ENCODE measurements at places on chromosomes 12 and 14.

DNA sequence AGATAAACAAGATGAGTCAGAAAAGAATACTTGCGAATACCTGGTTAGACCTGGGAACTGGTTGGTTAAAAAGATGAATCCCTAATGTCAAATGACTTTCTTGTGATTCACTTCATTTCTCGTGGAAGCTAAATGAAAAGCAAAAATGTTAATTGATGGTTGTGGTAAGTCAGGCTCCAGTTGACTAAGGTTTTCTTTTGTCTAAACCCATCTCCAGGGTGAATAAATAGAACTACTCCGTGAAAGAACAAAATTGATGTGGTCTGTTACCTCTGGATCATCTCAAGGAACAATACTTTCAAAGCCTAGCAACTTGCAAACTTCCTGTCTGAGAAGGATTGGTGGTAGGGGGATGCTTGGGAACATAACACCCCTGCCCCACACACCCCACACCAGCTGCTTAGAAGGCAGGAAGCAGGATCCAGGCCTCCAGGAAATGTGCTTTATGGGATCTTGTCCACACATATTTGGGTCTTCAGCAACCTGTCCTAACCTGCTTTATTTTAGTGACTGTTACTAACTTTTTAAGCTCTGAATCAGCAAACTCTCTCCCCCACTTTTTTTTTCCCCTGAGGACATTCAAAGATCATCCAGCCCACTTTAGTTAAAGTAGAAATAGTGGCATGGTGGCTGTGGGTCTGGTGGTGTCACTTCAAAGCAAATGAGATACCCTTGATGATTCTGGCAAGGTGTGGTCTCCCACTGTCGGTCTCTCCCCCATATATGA lies 60.4 kb upstream of the PTHLH start:
- DNase-seq, result no peak

- no peak for DNase-seq
Measured at GRCh38 chr14:85934886-85935254, 404.9 kb downstream of the FLRT2 start.

DNA sequence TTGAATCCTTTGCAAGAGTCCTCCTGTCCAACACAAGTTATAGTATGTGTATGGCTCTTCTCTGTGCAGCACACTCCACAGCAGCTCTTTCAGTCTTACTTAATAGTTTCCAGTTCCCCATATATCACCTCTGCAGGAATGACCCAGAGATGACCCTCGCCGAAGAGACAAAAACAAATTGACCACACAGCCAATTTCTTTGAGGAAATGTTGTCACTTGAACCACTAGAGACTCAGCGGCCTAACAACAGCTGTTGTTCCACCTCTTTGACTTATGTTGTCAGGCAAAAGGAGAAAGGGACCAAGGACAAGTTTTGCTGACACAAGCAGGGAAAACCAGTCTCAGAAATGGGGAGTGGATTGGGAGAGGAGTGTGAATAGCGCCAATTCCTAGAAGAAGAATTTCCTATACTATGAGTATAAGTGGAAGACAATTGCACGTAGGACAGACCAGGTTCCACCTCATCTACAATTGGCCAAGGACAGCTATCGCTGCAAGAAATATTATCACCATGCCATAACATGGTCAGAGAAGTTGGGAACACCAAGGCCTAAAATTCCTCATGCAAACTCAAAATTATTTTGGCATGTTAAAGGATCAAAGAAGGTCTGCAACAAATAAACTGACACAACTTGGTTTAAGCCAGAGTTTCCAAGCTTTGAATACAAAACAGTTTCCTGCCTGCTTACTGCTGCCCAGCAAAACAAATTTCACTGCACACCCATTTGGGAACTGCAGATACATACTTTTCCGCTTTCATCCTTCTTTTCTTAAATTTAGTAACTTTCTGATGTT lies 41.7 kb upstream of the ITPR2 start:
- no peak for DNase-seq

GRCh38 chr12:105861227-105861626 lies 277.5 kb downstream of the NUAK1 start:
- DNase-seq, result peak; percentile 81

DNA sequence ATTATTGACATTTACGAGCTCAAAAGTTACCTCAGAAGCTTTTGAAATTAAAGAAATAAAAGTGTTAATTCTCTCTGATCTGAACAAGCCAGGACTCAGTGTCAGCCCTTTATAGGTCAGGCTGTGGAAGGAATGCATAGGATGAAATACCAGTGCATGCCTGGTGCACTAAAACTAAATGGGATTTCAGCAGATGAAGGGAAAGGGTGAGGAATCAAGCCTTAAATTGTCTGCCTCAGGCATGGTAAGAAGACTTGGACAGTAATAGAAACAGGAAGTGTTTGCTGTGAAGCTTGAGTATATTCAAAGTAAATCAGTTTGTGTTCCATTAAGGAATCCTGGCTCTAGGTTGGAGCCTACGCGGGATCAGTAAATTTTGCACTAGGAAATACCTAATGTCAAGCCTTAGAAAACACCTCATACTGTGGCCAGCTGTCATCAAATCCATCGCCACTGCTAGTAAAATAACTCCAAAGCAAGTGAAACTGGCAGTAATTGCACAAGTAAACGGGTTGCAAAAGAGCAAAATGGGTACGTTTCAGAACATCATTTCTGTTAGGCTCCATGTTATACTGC lies 76.3 kb downstream of the PDE3A start:
- no peak for DNase-seq

- peak; percentile 4 for DNase-seq
Measured at GRCh38 chr12:105378911-105379310, 48.4 kb downstream of the C12orf75 start.

- DNase-seq, result no peak
Measured at GRCh38 chr14:24286996-24287395, 12.6 kb downstream of the DHRS1 start.

- DNase-seq, result no peak
Measured at GRCh38 chr14:93789228-93790130, 1.2 kb upstream of the PRIMA1 start.

- DNase-seq, result no peak
Measured at GRCh38 chr14:100328495-100329163, 5.5 kb downstream of the SLC25A47 start.

GRCh38 chr14:23021434-23021833 lies 11.5 kb upstream of the C14orf93 start:
- DNase-seq, result no peak

DNA sequence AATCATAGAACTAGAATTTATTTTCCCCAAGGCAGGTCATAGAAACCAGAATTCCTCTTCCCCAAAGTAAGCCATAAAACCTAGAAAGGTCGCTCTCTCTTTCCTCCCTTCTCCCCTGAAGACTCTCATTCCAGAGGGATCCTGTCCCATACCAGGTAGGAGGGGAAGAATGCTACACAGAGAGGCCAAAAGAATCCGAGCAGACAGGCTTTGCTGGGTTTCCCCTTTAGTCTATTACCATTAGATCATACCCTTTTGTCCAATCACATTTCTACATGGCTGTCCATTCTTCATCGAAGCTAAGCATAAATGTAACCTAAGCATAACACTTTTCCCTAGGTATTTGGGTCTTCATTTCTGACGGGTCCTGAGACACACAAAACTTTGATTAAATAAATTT lies 204.5 kb downstream of the SPTSSA start:
- no peak for DNase-seq

GRCh38 chr12:6635856-6636531 lies at the start of gene LPAR5:
LPAR5 (minus strand) TSS chr12:6635959; CDS start chr12:6621248, 14,711 bp downstream.
- no peak for DNase-seq

DNA sequence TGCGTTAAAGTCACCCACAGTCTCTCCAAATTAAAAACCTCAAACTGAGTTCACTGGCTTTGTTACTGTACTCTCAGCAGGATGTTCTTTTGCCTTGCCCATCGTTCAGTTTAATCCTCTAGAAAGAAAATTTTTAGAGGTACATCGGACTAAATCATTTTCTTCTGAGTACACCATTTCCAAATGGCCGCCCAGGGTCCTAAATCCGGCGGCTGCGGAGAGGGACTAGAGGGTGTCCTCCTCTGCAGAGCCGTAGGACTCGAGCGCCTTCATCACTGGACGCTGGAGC lies 1.4 kb downstream of the LIN7A start:
- DNase-seq, result no peak

DNA sequence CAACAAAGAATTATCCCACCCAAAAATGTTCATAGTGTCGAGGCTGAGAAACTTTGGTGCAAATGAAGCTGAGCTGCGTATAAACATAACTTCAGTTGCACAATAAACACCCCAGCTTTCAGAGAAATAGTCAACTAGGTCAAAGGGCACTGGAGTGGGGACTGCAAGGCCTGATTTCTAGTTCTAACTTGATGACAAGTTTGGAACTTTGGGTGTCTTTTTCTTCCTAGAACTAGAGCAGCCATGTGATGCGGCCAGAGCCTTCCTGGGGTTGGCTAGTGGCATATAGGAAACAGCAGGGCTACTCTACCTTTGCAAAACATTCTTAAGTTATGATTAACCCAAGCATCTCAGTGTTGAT lies 298.4 kb upstream of the AMIGO2 start:
- no peak for DNase-seq

DNA sequence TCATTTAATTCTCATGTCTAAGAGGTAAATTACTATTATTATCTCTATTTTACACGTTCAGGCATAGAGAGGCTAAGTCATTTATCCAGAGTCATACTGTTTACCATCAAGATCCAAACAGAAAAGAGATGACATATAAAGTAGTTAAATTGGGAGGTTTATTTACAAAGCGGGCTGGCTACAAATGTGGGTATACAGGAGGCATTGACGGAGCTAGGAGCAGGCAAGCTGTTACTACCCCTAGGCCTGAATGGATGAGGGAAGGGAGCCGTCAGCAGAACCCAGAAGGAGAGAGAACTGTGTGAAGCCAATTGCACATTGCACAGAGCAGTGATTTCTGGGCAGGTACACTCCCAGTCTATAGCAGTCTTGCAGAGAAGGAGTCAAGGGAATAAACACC lies 39.8 kb downstream of the DACT1 start:
- no peak for DNase-seq

GRCh38 chr14:102057480-102058114 lies 29.2 kb downstream of the HSP90AA1 start:
- DNase-seq, result no peak

DNA sequence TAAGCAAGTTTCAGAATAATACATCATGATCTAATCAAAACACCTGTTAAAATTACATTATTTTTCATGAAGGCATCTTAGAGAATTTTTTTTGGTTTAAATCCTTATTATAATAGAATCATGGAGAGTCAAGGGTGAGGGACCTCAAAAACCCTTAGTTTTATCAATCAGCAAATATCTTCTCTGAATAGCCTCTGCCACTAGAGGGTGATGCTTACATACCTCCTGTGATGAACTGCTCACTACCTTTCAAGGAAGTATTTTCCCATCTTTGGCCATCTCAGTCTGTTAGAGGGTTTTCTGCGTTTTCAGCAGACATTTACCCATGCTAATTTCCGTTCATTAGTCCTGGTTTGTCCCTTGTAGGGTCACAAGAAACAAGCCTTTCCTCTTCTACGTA lies 200.2 kb downstream of the TRHDE start:
- no peak for DNase-seq

DNA sequence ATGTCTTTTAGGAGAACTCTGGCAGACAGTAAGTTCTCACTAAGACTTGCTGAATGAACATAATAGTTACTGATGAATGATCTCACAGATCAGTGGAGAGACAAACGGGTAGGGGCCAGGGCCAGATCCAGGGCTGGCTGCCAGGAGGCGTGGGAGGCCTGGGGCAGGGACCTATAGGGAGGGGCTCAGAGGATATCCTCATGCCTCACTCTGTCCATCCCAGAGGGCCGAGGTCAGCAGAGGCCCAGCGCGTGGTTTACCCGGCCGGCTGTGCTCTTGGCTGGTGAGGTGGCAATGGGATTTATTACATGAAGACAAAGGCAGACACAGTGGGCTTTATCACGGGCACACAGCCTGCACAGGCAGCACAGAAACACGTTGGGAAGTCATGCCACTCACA lies 85.4 kb downstream of the CHGA start:
- DNase-seq, result no peak

GRCh38 chr12:15222219-15222618 lies 1.0 kb upstream of the RERG start:
- DNase-seq, result peak; percentile 14

DNA sequence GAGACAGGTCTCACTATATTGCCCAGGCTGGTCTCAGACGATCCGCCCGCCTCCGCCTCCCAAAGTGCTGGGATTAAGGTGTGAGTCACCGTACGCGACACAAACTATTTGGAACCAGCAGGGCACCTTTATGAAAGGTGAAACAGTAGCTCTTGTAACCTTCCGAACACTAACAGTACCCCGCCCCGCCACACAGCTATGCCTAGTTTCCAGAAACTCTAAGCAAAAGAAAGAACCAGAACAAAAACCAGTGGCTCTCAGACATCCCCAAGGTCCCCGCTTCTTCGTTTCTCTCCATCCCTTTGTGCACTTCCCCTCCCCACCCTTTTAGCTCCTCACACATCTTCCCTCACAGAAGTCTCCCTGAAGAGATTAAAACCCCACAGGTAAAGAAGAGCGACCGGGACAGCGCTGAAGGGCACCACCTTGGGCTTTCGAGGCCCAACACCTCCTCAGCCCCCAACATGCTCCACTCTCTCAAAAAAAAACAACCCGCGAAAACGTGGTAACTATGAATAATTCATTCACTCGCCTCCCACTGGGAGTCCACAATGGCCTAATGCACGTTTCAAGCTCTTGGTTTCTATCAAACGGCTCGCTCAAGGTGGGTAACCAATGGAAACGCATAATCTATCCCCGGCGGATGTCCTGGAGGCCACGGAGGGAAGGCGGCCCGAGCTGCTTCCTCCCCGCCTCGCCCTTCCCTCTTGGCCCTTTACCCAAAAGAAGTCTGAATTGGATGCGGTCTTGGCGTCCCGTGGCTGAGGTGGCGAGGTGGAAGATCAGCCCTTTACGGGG lies 877 bp downstream of the BAG5 start:
- DNase-seq, result no peak

GRCh38 chr12:67068204-67068731 lies 200.9 kb upstream of the CAND1 start:
- DNase-seq, result peak; percentile 34

- no peak for DNase-seq
Measured at GRCh38 chr14:71554323-71554722, 377.9 kb upstream of the RGS6 start.

GRCh38 chr12:94150240-94151121 lies 2.1 kb downstream of the PLXNC1 start:
- DNase-seq, result peak; percentile 79
